ENCODE measurements at places on chromosomes 11 and 22.
A peak's percentile ranks its signal among the peaks of the same experiment; 100 is the strongest.

- no peak for DNase-seq
These were observed 16.1 kb upstream of the RELT start for GRCh38 chr11:73359930-73360742.

- peak; percentile 29 for DNase-seq
These were observed 927.9 kb downstream of the OPCML start for GRCh38 chr11:132604431-132604830.

GRCh38 chr11:72578566-72578965 lies 95.7 kb downstream of the PDE2A start:
- DNase-seq = no peak

GRCh38 chr11:130719220-130719915 lies 196.9 kb downstream of the SNX19 start:
- peak; percentile 12 for DNase-seq

GRCh38 chr11:48044577-48044976 lies 64.2 kb downstream of the PTPRJ start:
- DNase-seq = no peak

DNA sequence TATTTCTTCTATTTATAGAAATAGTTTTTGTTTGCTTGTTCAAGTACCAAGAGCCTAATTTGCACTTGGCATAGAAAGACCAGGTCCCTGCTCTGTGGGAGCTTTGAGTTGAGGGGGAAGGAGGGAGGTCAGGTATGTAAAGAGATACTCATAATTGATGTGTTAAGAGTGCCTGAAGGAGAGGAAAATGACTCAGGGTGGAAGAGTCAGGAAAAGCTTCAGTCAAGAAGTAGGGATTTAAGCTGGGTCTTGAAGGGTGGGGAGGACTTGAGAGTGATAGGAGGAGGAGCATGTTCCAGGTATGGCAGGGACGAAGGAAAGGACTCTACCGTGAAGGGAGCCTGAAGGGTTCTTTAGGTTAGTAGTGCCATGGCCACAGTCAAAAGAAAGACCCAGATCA lies 9.0 kb downstream of the RBX1 start:
- no peak for DNase-seq

- DNase-seq = no peak
These were observed 10.6 kb upstream of the GNB1L start for GRCh38 chr22:19865141-19865829.

- no peak for DNase-seq
These were observed 16.2 kb downstream of the CBL start for GRCh38 chr11:119222308-119222707.

- no peak for DNase-seq
These were observed 67.0 kb upstream of the MTNR1B start for GRCh38 chr11:92902417-92902816.
